ENCODE measurements at places on chromosomes 3 and 15.

DNA sequence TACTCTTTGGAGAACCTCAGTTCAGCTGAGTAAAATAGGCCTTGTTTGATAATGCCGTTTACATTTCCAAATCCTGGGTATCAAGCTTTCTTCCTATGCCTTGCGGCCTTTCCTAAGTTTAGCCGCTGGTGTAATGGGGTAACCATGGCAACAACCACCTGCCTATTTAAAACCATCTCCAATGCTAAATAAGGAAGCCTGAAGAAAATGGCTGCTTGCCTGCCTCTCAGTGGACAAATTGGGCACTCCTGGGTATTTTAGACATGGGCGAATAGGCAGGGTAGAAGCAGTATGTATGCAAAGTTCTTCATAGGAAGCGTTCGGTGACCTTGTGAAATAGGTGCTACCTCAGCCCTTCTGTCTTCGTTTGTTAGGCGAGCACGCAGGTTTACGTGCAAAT lies 122.7 kb downstream of the DGKG start:
- no peak for DNase-seq

DNA sequence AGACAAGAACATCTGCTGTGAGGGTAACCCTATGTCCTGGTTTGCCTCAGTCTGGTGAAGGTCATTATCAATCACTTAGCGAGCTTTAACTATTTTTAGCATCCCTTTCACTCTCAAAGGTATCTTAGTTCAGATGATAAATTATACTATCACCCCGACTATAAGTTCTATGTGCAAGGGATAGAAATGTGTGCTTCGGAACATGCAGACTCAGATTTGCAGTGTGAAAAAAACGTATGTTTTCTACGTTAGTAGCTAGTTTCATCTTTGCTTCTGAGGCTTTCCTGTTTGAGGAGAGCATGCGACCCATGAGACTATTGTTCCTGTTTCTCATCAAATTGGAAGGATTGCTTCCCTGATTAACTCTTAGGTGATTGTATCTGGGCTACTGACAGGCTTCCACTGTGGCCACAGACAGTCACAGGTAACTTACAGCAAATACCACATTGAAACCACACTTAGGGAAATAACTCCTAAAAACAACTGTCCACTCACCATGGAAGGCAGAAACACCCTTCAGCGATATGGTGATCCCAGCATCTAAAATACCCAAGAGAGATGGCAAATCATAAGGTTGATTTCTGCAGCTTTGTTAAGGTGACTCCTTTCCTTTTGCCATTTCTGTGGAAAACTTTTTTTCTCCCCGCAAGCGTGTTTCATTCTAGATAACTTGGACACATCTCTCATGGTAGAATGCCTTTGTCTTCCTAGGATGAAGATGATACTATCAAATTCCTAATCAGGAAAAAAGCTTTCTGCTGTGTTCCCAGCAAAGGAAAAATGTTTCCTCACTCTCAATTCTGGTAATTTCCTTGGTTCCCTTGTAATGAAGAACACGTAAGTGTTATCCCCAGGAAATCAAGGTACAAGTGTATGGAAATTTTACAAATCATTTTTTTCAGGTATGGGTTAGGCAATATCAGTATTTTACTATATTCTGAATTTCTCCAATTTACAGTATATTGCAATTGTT lies 5.2 kb downstream of the GCSAM start:
- peak; percentile 56 for DNase-seq

GRCh38 chr3:129975705-129976048 lies 1.2 kb downstream of the TRH start:
- DNase-seq: no peak

GRCh38 chr15:31563421-31563820 lies 236.8 kb downstream of the KLF13 start:
- DNase-seq: no peak

GRCh38 chr3:12292770-12293169 lies 3.9 kb downstream of the PPARG start:
- no peak for DNase-seq

DNA sequence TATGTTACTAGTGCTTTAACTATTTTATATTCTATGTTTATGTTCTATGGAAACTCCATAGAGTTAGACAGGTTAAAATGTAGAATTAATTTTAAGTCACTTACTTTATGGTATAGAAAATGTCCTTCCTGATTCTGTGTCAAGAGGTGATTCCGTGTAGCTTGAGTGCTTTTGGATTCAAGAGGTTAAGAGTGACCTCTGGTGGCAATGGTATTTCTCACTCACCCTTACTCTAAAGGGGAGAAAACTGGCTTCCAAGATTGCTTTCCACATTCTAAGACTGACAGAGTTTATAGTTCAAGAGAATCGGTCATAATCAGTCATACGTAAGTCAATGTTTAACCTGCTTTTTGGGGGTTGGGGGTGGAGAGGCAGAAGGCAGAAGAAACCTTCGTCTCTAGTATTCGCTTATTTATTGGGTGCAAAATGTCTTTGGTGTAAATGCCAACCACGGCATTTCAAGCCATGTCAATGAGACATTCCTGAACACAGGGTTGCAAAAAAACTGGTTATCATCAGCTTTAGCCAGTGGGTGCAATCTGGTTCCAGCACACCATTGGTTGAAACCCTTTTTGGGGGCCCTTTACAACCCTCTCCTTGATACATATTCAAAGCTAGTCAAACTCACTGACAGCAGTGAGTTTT lies 92.0 kb upstream of the VGLL3 start:
- no peak for DNase-seq

DNA sequence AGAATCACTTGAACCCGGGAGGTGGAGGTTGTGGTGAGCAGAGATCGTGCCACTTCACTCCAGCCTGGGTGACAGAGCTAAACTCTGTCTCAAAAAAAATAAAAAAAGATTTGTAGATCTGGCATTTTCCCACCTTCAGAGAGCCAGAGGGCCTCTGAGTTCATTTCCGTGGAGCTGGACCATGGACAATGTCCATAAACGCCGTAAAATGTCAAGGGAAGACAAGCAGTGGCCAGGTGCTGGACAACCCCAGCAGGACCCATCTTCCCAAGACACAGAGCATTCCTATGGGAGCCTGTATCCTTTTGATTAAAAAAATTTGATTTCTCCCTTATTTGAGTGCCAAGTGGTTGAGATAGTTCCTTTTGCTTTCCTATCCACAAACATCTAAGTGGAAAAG lies 67.4 kb upstream of the NR2E3 start:
- no peak for DNase-seq

GRCh38 chr15:80936288-80937078 lies 53.1 kb downstream of the MESD start:
- DNase-seq: no peak

DNA sequence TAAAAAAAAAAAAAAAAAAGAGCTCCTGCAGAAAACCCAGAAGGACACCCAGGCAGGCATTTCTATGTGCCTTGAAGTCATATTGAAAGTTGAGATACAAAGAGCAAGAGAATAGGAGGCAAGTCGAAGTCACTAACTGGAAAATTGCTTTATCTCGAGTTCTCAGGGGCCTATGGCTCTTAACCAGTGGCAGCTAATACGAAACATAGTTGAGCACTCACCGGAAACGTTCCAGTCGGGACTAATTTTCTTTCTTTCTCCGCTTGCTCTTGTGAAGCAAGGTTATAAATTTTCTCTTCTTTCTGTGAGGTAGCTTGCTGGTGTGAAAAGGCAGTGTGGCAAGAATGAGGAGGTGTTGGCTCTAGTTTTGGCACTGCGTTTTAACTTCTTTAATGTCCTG lies 181.5 kb downstream of the ADAMTS9 start:
- peak; percentile 29 for DNase-seq

DNA sequence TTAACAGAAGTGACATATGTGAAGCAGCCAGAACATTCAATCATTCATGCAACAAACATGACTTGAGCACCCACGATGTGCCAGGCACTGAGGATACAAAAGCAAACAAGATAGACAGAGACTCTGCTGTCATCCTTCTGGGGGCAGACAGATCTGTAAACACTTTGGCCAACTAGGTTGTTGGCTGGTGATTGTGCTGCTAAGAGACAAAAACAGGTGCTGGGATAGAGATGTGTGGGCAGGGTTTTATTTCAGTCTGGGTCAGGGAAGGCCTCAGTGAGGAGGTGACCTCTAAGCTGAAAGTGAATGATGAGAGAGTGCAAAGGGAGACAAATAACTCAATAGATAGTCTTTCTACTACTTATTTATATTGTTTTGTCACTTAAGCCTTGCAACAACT lies 147.0 kb upstream of the VEPH1 start:
- no peak for DNase-seq

DNA sequence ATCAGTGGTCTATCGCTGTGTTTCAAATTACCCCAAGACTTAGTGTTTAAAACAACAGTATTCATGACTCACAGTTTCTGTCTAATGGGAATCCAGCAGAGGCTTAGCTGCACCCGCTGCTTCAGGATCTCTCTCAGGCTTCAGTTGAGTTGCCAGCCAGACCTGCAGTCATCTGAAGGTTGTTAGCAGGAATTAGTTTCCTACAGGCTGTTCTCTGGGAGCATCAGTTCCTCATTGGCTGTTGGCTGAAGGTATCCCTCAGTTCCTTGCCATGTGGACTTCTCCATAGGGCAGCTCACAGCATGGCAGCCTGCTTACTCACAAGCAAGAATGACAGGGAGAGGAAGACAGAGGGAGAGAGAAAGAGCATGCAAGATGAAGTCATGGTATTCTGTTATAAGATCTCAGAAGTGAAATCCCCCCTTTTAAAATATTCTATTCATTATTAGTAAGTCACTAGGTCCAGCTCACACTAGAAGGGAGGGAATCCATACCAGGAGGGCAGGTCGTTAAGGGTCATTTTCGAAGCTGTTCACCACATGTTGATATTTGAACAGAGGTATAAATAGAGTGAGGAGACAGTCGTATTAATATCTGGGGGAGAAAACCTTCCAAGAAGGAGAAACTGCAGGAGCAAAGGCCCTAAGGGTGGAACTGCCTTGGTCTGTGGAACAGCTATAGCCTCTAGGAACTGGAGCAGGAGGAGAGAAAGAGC lies 473.9 kb upstream of the PPP2R3A start:
- no peak for DNase-seq

GRCh38 chr3:125128861-125129501 lies 73.2 kb upstream of the HEG1 start:
- no peak for DNase-seq

DNA sequence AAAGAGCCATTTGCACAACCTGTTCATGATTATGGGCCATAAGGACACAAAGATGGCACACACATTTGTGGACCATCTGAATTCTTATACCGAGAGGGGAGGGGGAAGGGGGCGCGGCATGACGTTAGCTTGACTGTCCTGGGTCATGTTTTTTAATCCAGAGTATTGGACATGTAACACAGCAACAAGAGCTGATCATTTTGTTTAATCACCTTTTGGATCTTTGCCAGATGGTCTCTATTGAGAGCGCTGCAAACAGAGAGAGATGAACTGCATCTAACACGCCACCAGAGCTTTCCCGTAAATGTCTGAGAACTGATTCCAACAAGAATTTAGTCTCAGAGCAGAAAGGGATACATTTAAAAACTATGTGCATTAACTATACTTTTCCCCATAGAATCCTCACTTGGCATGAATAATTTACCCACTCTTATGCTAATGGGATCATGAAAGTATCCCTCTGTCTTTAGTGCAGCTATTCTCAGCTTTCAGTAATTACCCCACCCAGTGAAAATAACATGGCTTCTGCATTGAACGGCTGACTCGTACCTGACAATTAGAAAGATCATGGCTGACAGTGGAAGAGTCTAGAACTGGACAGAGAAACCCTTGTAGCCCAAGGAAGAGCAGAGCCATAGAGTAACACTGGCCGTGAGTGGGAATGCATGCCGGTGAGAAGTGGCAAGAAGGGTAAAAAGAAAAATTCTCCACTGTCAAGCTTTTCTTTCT lies 22.6 kb downstream of the MEIS2 start:
- no peak for DNase-seq

DNA sequence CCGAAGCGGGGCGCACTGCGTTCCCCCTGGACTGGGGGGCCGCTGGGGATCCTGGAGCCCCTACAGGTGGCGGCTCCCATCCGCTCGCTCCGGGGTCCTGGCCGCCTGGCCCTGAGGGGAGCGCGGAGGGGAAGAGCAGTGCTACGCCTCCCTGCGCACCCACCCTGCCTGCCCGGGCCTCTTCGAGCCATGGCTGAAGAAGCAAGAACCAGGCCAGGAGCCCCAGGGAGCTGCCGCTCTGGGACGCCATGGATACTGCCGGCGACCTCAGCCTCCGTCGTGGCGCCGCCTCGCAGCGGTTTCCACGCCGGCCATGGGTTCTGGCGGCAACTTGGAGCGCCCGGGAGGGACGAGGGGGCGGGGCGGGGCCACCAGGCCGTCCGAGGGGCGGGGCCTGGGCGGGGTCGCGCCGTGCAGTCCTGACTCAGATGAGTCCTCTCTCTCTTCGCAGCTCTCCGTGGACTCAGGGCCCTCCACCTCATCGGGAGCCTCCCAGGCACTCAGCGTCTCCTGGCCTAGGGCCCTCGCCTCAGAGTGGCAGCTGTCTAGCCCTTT lies 50.9 kb downstream of the MYL3 start:
- DNase-seq: peak; percentile 47

DNA sequence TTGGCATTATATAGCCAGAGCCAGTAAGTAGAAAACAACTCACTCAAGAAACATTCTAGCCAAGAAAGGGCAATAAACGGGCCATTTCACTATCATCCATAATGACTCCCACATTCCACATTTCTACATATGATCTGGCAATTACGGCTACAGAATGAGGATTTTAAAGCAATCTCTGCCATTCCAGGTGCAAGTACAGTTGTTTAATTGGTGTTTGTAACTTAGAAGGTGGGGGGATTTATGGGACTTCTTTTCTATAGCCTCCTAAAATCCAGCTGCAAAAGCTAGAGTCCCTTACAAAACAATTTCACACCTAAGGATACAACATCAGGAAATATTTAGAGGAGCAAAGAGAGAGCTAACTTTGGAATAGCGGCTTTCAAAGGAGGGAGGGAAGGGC lies 295.4 kb upstream of the RORA start:
- no peak for DNase-seq

DNA sequence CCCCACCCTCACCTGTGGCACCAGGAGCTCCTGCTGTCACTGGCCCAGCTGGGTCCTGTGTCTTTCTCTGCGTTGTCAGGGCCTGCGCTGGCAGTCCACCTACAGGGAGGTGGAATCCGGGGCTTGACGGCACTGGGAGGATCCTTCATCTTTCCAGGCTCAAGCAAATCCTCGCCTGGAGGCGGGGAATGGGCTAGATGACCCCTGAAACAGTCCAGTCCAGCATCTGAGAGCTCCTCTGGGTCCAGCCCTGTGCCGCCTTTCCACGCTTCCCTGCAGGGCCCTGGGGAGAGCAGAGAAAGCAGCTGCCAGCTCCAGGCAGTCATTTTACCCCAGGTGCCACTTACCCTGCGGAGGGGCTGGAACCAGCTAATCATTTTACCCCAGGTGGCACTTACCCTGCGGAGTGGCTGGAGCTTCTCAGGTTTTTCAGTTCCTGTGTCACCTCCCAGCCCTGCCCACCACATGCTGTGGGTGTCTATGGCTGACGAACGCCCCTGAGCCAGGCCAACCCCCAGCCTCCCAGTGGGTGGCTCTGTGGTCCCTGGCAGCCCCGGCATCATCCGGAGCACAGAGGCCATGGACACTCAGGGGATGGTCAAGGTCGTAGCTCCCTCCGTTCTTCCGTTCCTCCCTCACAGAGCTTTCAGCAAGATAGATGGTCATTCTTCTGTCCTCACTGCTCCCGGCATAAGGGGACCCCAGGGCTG lies 17.9 kb upstream of the ADIPOQ start:
- DNase-seq: no peak
